ENCODE measurements at places on chromosomes 7 and 10. TPM values are rescaled to one million over a fixed set of nuclear protein-coding genes. Genes with fewer than 3 reads are reported as not detected.

Gene PLXNA4
- total RNA-seq = 0.24 TPM

Gene CLRN3
- total RNA-seq = 0.52 TPM

DNA sequence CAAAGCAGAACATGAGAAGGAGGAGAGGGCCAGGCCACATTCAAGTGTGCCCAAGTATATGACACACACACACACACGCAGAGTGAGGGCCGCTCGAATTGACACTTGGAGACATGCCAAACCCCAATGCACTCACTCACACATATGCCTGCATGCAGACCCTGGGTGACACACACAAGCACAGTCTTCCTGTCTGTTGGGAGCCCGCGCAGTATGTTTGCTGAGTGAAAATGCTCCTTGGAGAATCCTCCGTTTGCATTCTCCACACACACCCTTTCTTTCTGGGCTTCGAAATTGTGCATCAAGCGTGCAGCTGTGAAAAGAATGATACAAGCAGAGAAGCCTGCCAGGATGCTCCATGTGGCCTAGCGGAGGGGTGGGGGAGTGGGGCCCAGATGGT lies 120.9 kb downstream of the PLXNA4 start:
- DNase-seq = no peak

DNA sequence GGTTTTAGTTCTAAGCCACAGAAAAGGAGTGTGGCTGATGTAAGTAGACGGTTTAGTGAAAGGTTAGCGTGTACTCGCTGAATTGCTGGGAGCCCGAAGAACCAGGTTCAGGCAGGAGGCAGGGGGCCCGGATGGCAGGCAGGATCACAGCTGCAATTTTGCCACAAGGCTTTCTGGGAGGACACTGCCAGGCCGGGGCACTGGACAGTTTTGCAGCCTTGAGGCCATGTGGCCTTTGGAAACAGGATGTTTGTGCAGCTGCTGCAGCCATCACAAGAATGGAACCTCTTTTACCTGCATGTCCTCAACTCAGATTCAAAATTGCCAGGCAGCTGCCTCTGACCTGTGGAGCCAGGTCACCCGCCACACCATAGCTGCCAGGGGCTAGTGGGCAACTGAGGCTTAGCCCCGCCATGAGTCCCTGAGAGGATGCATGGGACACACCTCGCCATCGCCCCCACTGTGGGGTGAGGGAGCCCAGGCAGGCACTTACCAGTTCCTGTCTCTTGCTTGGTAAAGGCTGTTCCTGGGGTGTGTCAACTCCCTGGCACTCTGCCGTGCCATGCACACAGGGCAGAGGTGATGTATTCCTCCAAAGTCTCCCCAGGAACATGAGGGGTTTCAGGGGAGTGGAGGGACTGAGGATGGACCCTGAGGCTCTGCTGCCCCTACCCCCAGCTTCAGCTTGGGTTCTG lies 188.6 kb downstream of the RPS24 start:
- no peak for DNase-seq

DNA sequence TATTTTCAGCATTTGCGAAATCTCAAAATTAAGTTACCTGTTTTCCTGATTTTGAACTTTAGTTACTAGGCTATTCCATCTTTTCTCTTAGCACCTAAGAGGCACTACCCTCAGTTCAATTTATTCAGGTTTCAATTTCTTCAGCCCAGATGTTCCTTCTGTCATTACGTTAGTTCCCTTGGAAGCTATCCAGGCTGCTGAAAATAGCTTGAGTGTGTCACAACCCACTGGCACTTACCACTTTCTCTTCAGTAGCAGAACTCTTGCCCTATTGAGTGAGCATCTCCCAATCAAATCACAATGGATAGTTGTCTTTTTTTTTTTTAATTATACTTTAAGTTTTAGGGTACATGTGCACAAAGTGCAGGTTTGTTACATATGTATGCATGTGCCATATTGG lies 332.7 kb upstream of the LRGUK start:
- no peak for DNase-seq
